ENCODE measurements at places on chromosomes 6 and 20.

DNA sequence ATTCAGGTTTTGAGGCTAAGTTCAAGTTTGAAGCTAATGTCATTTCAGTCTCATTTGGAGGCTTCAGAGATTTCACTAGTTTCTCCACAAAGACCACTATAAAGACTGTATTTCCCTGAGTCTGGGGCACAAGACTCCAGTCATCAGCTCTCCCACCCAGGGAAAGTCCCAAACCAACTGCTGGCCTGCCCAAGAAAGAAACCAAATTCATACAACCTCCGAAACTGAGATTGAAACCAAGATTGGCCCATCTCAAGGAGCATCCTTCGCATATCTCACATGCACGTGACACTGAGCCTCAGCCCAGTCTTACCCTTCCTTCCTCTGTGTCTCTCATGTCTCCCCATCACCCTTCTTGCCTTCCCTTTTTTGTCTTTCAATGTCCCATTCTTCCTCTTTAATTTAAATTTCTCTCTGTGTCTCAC, 3.5 kb upstream of the LTA start:
- no peak for DNase-seq

GRCh38 chr6:6661684-6662083, 73.2 kb downstream of the LY86 start:
- DNase-seq, result peak; percentile 99

DNA sequence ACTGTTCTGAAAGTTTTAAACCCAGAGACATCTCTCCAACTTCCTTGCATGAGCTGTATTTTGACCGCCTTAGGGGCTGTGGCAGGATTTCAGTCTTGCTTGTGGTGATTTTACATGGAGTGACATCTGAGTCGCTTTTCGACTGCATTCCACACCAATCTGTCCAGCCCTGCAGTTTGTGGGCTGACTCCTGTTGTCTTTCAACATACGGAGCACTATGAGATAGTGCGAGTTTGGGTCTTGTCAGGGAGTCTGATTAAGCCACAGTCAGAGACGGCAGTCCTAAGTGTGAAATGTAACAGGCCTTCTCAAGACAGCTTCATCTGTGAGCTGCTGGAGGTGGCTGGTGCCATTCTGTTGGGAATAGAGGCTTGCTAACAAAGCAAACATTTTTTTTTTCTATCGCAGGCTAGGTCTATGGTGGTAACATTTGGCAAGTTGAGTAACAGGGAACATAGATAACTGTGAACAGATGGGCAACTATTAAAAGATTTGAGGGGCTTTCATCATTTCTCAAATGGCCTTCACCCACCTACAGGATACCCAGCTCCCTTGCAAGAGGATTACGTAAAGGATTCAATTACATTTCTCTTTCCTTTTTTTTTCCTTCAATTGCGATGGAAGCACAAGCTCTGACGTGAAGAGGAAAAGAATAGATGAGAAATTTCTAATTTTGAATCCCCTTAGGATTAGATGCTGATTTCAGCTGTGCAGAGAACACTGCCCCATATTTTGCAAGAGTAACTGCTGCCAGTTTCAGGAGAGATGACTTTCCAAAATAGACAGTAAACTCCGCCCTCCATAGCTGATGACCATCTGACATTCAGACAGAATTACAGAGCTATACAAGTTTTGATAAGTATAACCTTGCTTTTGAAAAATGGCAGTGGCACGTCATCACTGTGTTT, 25.1 kb downstream of the CAP2 start:
- peak; percentile 87 for DNase-seq

DNA sequence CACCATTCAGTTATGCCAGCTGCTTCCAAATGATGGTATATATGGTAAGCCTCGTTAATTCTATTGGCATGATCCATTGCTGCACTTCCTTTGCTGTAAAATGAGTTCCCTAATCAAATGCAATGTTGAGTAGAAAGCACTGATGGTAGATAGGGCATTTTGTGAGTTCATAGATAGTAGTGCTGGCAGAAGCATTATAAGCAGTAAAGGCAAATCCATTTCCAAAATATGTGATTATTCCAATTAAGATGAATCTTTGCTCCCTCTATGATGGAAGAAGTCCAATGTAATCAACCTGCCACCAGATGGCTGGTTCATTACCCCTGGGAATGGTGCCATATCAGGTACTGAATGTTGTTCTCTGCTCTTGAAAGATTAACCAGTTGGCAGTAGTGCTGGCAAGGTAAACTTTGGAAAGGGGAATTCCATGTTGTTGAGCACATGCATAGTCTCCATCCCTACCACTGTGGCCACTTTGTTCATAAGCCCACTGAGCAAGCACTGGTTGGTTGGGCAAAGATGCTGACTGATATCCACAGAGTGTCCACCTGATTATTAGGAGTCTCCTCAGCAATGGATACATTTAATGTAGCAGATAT, 5.6 kb upstream of the TBPL1 start:
- peak; percentile 62 for DNase-seq

GRCh38 chr20:4009309-4009708, 6.0 kb downstream of the RNF24 start:
- DNase-seq, result no peak

GRCh38 chr6:138537106-138537505, 37.8 kb upstream of the NHSL1 start:
- DNase-seq, result no peak

GRCh38 chr20:47347661-47348435, 8.7 kb downstream of the ZMYND8 start:
- no peak for DNase-seq

- DNase-seq, result no peak
Observed at GRCh38 chr6:166004471-166004870, 163.2 kb downstream of the TBXT start.

DNA sequence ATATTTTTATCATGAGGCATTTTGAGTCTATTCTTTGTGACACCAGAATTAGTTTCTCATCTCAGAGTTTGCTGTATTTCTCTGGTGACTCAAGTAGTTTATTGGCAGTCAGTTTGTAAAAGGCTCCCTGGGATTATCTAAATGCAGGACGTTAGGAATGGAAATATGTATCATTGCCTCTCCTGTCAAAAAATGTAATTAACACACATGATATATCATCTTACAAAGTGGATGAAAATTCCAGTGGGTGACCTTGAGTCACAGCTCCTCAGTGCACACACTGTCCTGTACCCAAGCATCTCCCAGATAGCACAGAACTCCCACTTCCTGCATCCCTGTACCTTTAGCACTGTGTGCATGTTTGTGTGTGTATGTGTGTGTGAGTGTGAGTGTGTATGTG, 258.6 kb downstream of the LAMA2 start:
- DNase-seq, result no peak

GRCh38 chr6:148226284-148226683, 116.4 kb upstream of the SASH1 start:
- DNase-seq, result no peak

DNA sequence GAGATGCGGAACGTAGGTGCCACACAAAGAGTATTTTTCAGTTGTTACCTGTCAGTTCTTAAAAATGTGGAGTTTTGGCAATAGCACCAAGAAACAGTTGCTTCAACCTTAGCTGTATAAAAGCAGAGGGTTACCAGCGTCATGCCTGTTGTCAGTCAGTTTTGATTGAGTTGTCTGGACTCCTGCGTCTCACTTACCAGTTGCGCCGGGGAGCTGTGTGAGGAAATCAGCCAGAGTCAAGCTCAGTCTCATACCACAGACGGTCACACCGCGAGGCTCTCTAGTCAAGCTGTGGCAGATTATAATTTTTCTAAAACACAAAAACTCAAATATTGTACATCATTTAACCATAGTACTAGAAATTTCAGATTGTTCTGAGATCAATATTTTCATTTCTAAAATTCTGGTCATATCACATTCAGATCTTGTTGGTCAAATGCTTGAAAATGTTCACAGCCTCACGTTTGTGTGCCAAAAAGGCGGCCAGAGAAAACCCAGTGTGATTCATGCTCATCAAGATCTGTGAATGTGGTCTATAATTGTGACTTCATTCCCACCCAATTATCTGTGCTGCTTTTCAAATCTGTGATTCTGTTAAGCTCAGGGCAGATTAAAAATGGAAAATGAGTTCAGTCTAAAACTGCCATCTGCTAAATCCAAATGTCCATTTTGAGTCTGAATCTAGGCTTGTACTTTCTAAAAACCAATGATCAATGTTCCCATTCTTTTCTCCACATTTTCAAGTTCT, 37.5 kb downstream of the SASH1 start:
- DNase-seq, result peak; percentile 73

GRCh38 chr6:155004576-155005372, 9.7 kb downstream of the TIAM2 start:
- DNase-seq, result no peak

DNA sequence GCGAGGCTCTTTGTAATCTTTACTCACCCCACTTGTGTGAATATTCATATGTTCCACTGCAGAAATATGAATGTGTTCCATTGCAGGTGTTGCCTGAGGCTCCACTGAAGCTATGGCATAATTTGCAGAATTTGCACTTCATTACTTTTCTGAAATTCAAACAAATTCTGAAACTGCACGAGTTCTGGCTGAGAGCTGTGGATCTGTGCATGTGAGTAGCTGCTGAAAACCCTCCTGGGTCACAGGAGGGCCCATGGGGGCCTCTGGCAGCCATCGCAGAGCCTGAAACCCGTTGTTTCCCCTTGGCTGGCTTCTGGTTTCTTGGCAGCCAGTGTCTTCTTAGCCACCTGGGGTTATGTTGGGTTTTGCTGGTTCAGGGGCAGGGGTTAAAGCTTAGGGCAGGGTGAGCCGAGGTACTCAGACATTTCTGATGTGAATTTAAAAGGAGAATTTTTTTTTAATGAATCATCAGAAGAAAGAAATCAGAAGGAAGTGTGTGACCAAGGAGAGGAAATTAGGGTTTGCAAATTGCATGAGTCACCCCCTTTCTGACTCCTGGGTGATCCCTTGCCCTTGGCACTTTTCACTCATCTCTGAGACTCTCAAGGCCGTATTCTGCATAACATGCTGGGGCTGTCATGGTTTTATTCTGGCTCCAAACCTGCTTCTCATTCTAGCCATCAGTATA, 40.6 kb downstream of the TOX2 start:
- DNase-seq, result no peak

DNA sequence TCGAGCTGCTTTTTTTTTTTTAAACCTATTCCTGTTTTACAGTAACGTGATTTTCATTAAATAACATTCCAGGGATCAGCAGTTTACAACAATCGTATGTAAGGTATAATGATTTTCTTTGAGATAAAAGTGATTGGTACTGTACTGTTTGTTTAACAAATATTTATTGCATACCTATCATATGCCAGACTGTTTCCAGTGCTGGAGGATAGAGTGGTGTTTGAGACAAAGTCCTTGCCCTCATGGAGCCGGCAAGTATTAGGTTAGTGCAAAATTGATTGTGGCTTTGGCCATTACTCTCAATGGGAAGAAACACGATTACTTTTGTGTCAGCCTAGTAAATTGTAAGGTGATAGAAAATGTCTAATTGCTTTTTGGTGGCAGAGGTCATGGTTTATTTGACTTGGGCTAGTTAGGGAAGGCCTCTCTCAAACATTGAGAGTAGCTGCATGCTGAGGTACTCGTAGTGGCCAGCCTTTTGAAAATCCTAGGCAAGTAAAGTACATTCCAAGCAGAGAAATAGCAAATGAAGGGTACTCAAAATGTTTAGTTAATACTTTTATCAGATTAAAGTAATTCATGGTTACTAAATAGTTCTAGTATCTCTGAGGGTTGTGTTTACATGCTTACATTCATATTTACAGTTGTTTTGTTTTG, 35.6 kb downstream of the PHF3 start:
- no peak for DNase-seq

All from NCI-H524 (cell line).